ENCODE measurements at places on chromosomes 6 and 20.

DNA sequence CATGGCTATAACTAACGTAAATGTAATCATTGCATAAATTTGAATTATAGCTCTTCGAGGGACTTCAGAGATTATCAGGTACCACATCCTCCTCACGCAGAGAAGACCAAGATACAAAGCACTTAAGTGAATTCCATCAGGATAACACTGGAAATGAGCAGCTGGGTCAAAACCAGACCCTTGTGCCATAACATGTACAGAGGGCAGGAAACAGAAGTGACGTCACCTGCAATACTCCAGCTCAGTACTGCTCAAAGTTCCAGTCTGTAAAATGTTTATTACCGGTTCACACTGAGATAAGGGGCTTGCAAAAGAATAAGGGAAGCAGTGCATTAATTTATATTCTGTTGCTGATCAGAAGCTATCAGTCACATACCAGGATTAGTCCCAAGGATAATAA, 45.8 kb downstream of the RGS17 start:
- no peak for DNase-seq

- DNase-seq = no peak
These were observed 61.1 kb downstream of the TMEM170B start for GRCh38 chr6:11598687-11599086.

GRCh38 chr6:17311595-17312311, 30.6 kb downstream of the RBM24 start:
- peak; percentile 47 for DNase-seq

GRCh38 chr6:20313051-20313450, 88.6 kb upstream of the E2F3 start:
- DNase-seq = no peak

GRCh38 chr6:167528239-167528638, 203.4 kb downstream of the TTLL2 start:
- no peak for DNase-seq

DNA sequence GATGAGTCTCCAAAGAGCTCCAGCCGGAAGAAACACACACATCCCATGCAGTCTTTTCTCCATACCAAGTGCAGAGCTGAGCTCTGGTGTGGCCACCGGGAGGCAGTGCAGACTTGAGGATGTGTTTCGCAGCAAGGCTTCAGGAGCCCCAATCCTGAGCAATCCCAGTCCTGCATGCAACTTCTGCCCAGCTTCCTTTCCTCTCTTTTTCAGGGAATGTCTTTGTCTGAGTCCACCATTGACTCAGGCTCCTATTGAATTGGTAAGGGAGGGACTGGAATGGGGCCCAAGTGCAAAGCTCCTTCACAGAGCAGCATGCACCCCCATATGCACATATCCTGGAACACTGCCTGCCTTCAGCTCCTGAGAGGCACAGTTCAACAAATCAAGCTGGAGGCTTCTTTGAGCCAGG, 50.5 kb upstream of the ASIP start:
- DNase-seq = peak; percentile 81

- no peak for DNase-seq
These were observed 25.7 kb downstream of the HEBP2 start for GRCh38 chr6:138429761-138430160.

DNA sequence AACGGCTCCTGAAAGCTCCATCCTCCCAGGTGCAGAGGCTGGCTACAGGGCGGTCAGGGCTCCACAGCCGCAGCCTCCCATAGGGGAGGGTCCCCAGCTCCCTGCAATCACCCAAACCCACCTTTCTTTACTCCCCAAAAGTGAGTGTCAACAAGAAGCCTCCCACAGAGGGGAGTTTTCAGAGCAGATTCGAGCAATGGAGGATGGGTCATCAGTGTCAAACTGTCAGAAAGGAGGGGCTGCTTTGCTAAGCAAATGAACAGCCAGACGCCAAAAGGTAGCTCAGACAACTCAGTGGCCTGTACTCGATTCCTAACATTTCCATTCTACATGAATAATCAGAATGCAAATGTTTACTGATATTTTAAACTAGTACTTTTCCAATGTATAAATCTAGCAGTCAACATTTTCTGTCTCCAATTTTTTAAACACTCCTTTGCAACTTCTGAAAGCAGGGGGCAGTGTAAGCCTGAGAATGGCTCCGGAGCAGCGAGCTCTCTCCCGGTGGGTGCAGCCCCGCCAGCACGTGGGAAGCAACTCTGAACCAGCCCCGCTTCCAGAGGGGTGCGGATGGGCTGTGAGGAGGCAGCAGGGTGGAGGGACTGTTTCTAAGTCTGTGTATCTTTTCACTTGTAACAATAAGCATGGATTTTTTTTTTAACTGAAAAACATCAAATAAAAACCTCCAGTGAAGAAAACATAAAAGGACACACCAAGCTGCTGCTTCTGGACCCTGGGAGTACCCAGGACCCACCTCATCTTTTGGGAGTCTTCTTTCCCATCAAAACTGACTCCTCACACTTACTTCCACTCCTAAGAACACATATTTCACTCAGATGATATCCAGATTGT, 54.9 kb downstream of the TAF4 start:
- DNase-seq = peak; percentile 75

DNA sequence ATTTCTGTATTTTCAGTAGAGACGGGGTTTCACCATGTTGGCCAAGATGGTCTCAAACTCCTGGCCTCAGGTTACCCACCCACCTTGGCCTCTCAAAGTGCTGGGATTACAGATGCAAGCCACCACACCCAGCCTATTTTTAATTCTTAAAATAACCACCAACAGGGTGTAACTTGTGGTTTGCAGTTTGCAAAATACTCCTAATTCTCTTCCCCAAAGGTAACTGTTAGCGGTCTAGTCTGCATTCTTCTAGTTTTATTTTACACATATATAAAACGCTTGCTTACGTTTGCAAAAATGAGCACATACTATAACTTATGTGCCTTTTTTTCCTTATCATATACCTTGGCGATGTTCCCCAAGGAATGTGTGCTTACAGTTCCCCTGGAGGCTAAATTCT, 25.6 kb upstream of the CHMP4B start:
- no peak for DNase-seq

GRCh38 chr20:15840636-15841301, 732.5 kb downstream of the KIF16B start:
- no peak for DNase-seq

- DNase-seq = peak; percentile 64
These were observed 40.2 kb downstream of the INSM1 start for GRCh38 chr20:20407891-20408805.

DNA sequence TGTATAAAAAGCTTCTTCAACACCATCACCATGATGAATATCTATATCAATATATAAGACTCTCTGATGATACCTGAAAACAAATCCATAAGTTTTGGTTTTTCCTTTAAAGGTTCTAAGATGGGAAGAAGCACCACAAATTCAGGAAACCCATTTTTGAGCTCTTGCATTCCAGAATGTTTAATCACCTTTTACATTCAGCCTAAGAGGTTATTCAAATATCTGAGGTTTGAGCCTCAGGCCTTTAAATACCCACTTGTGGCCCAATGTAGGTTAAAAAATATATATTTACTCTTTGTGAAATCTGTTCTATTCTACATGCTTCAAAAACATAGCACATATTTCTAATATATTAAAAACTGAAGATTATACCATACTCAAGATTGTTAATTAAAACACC, 17.6 kb downstream of the HDAC2 start:
- no peak for DNase-seq

DNA sequence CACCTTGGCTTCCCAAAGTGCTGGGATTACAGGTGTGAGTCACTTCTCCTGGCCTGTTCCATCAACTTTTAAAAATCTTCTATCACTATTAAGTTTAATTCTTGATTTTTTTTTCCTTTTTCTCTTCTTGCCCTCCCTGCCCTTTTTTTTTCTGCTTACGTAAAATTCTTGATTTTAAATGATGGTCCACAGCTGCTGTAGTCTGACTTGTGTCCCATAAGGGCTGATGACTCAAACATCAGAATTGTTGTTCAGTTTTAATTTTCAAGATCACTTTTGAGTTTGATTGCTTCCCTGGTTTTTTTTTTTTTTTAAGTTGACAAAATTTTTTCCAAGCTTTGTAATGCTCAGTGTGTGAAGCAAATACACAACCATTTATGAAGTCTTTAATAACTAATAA, 61.9 kb downstream of the CBFA2T2 start:
- no peak for DNase-seq

DNA sequence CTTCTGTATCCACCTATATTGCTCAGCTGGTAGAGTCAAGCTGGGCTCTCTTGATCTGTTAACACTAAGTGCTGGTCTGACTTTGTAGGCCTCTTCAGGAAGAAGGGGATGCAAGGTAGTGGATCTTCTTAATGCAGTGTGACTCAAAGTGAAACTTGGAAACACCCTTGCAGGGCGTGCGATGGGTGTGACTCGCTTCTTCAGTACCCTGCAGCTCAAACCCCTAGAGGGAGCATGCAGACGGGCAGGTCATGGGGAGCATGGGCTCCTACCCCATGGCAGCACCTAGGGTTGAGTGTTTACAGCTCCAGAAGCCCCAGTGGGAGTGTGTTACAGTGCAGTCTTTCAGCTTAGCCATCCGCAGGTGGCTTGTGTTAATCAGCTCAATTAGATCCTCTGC, 757 bp upstream of the SAMD3 start:
- no peak for DNase-seq

- DNase-seq = peak; percentile 33
These were observed 64.3 kb upstream of the PAK5 start for GRCh38 chr20:9903048-9903655.

GRCh38 chr6:43759136-43759906, 10.7 kb upstream of the VEGFA start:
- no peak for DNase-seq

- DNase-seq = no peak
These were observed 4.1 kb upstream of the CEP250 start for GRCh38 chr20:35451295-35451694.

GRCh38 chr6:13338038-13338437, 9.7 kb upstream of the TBC1D7 start:
- DNase-seq = no peak

DNA sequence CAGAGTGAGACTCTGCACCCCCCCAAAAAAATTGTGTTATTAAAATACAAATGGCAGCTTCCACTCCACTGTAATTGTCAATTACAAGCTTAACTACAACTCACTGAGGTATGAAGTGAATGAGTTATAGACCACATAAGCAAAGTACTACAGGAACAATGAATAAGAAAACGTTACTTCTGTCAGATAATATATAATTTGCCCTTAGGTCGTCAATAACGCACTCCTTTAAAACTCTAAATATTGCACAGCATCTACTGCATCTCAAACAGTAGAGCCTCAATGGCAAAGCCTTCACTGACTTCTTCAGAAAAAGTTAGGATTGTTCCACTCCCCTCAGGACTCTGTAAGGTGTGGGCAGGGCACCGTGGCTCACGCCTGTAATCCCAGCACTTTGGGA, 2.0 kb upstream of the HBS1L start:
- no peak for DNase-seq

GRCh38 chr6:170173335-170173881, 117.5 kb downstream of the DLL1 start:
- DNase-seq = peak; percentile 15

GRCh38 chr6:33904050-33904746, 100.4 kb upstream of the MLN start:
- DNase-seq = no peak

GRCh38 chr6:124963831-124964763, 1.9 kb downstream of the RNF217 start:
- no peak for DNase-seq

DNA sequence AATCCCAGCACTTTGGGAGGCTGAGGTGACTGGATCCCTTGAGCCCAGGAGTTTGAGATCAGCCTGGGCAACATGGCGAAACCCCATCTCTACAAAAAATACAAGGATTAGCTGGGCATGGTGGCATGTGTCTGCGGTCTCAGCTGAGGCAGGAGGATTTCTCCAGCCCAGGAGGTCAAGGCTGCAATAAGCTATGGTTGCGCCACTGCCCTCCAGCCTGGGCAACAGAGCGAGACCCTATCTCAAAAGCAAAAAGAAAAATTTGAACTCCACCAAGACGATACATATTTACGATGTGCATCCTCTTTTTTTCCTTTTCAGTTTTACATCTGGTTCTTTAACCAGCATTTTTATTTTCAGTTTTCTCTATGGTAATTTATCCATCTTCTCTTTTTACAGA, 162.1 kb downstream of the JARID2 start:
- no peak for DNase-seq

- DNase-seq = no peak
These were observed 235.8 kb downstream of the SMOC2 start for GRCh38 chr6:168676552-168677322.

GRCh38 chr20:61436667-61437279, 184.7 kb downstream of the CDH4 start:
- DNase-seq = no peak

- no peak for DNase-seq
These were observed 42.8 kb downstream of the HEBP2 start for GRCh38 chr6:138446821-138447220.

- DNase-seq = no peak
These were observed 2.5 kb downstream of the CCR6 start for GRCh38 chr6:167125410-167125809.

DNA sequence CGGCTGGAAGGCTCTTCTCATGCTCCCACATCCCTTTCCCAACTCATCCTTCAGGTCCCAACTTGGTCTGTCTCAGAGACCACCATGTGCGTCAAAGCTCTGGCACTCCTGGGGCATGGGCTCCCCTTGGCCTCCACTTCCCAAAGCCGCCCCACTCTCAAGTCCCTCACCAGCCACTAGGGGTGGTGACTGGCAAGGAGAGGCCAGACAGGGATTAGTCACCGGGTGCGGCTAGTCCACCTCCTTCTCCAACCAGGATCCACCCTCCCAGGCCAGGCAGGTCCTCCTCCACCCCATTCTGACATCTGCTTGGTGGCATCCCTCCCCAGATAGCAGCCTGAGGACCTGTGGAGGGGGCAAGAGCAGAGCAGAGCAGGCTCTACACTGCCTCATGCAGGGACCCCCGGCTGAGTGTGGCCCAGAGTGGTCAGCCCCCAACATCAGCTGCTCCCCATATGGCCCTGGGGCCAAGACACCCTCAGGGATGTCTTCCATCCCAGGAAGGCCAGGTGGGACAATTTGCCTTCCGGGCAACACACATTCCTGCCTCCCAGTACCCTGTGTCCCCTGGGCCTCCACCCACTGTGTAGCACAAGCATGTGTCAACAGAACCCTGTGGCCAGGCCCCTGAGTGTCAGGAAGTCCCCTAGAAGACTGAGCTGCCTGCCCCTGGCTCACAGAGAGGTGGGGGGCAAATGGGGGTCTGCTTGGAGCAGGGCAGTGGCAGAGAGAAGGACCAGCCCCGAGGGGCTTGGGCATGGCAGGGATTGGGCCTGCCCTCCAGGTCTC, 29.2 kb downstream of the YTHDF1 start:
- no peak for DNase-seq

GRCh38 chr6:75563032-75563431, 38.6 kb upstream of the SENP6 start:
- no peak for DNase-seq

DNA sequence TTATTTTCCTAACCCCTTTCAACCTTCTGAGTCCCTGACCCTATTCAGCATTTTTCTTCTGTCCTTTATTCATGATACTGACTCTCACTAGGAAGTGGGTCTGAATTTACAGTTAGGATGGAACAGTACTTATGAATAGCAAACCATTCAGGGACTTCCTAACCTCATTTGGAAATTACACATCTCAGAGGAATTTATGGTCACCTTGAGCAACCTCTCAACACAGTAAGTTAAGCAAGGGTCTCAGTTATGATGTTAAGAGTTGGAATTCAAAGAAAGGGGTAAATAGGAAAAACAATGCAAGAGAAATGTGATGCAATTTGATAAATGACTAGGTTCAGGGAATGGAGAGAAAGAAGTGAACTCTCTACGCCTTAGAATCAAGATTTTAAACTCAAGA, 97.3 kb downstream of the GPR6 start:
- no peak for DNase-seq

- no peak for DNase-seq
These were observed 221.3 kb downstream of the DLL1 start for GRCh38 chr6:170069611-170070010.

GRCh38 chr6:112910256-112910655, 563.1 kb downstream of the RFPL4B start:
- DNase-seq = no peak

Measured in glutamatergic neuron (in vitro differentiated cells).